ENCODE measurements at places on chromosomes 4 and X.

- DNase-seq, result no peak
Measured at GRCh38 chr4:108213308-108213707, 44.6 kb upstream of the LEF1 start.

GRCh38 chrX:154531626-154532025 lies 15.0 kb downstream of the G6PD start:
- no peak for DNase-seq

DNA sequence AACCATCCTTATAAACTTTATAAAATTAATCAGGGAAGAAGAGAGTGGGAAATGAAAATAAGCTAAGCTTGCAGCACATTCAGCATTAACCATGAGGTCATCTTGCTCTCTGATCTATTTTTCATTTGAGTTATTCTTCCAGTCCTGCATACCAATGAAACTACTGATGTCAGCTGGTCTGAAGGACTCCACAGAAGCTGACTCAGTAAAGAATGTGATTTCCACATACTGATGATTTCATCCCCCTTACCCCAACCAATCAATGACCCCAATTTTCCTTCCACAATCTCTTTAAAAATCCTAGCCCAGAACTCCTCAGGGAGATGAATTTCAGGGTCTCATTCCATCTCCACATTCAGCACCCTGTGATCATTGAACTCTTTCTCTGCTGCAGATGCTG lies 18.8 kb upstream of the DSPP start:
- peak; percentile 56 for DNase-seq

DNA sequence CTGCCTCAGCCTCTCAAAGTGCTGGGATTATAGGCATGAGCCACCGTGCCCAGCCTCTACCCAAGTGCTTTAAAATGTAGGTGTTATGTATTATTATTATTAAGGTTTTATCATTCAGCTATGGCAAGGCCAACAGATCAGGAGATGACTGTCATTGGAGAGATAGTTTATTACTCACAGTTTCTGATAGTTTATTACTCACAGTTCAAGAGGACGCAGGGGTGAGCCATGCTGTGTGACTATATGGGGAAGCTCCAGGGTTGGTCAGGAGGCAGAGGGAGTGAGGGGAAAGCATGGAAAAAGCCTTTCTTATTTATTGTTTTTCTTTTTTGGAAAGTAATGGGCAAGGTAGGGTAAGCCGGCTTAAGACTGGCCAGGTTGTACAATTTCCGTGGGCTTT lies 25.4 kb upstream of the ARSD start:
- no peak for DNase-seq

- no peak for DNase-seq
Measured at GRCh38 chrX:133880032-133880443, 105.4 kb downstream of the GPC3 start.

DNA sequence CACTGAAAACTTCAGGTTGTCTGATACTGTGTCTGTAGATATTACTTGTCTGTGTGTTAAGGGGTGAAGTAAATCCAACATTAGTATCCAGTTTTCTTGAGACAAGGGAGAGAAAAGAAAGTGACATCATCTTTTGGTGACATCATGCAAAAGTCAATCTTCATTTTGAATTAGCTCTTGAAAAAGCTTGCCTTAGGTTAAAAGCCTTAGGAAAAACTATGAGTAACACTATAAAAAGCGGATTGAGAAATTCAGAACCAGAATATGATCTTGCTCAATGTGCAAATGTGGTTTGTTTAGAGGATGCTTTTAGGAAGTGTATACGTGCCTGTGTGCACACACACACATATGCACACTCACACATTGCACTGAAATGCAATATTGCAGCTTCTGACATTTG lies 345.8 kb upstream of the CASK start:
- DNase-seq, result no peak

DNA sequence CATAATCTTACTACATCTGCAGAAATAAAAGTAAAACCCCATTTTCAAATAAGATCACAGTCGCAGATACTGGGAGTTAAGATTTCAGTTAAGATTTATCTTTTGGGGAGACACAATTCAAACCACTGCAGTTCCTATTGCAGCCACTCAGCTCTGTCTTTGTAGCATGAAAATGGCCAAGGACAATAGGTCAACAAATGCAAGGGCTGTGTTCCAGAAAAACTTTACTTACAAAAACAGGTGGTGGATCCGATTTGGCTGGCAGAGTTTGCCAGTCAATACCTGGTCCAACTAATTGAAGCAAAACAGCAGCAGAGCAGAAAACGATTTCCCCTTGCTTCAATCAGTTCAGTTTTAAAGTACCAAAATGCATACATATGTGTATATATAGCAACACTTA lies 77.4 kb downstream of the TENM3 start:
- DNase-seq, result no peak

DNA sequence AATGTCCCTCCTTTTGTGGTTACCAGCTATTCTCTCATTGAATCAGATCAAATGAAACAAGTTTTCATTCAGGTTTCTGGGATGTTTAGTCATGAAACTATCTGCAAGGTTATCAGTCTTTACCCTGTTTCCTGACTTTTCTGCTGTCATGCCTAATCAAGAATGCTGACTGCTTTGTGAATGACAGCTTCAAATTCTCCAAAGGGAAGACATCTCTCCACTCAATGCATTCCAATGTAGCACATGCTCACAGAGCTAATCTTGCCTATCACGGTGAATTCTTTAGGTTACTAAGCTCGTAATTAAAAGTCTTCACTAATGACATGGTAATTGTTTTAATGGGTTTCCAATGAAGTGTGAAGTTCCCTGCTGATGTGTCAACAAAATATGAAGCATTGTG lies 1068.5 kb downstream of the PCDH7 start:
- DNase-seq, result no peak

- DNase-seq, result no peak
Measured at GRCh38 chrX:45309096-45309495, 108.4 kb upstream of the DIPK2B start.

- DNase-seq, result no peak
Measured at GRCh38 chr4:6727943-6728250, 11.9 kb downstream of the BLOC1S4 start.

- DNase-seq, result no peak
Measured at GRCh38 chr4:27474691-27475090, 614.0 kb downstream of the STIM2 start.

- DNase-seq, result no peak
Measured at GRCh38 chr4:153112041-153112441, 92.2 kb upstream of the TRIM2 start.
